ENCODE measurements at places on chromosomes 3 and 15. TPM values are rescaled to one million over a fixed set of nuclear protein-coding genes. Genes with fewer than 3 reads are reported as not detected.

Gene LTF
- not detected for total RNA-seq

Gene HRG
- total RNA-seq = not detected

Gene CHRM5
- not detected for total RNA-seq

Gene DPPA2
- total RNA-seq = not detected

Gene ARPP21
- total RNA-seq = not detected

Gene RTP2
- total RNA-seq = not detected

Gene RNF7
- total RNA-seq = 48.6 TPM

Gene CA12
- not detected for total RNA-seq

Gene FSD2
- total RNA-seq = not detected

Gene SLC2A2
- not detected for total RNA-seq

Gene XCR1
- not detected for total RNA-seq

Gene LARP6
- not detected for total RNA-seq

Gene FHIT
- total RNA-seq = 41.2 TPM

Gene CNTN3
- total RNA-seq = not detected

Gene FBLN2
- not detected for total RNA-seq

Gene CLDN18
- not detected for total RNA-seq

Gene ADAMTS17
- total RNA-seq = 4.1 TPM

Gene GUCA1C
- not detected for total RNA-seq

Gene PTH1R
- not detected for total RNA-seq

Gene ITIH3
- total RNA-seq = not detected

Gene MAGI1
- total RNA-seq = not detected

Gene SPINT1
- 2.9 TPM for total RNA-seq

Gene AGBL1
- total RNA-seq = not detected

Gene SPATA12
- not detected for total RNA-seq

Gene SCN11A
- 0.05 TPM for total RNA-seq

Gene ACAN
- total RNA-seq = not detected

Gene EPHB1
- 1.8 TPM for total RNA-seq

Gene PLSCR5
- not detected for total RNA-seq

Gene TM4SF1
- not detected for total RNA-seq

Gene DNAH12
- total RNA-seq = 0.10 TPM

Gene GP5
- 1.1 TPM for total RNA-seq

Gene SYNPR
- not detected for total RNA-seq

Gene SERPINI1
- total RNA-seq = 2.1 TPM

Gene PRR20G
- total RNA-seq = not detected

Gene CSPG4
- not detected for total RNA-seq

Gene IL16
- total RNA-seq = 242 TPM

Gene ZNF385D
- not detected for total RNA-seq

Gene KCNH8
- total RNA-seq = not detected

Gene NDUFAF3
- total RNA-seq = 93.2 TPM

Gene CCR5
- 25.2 TPM for total RNA-seq

Gene COL6A5
- not detected for total RNA-seq

Gene SKOR1
- total RNA-seq = 0.30 TPM

Gene VGLL3
- not detected for total RNA-seq

Gene IMPG2
- total RNA-seq = 0.37 TPM

Gene TNFAIP8L3
- not detected for total RNA-seq

Gene IRAK2
- total RNA-seq = 1.9 TPM

Gene HCN4
- total RNA-seq = not detected

Gene INSYN1
- not detected for total RNA-seq
